Type B pancreatic cell (in vitro differentiated cells): ENCODE measurements at places on chromosomes 5 and 9.
A peak's percentile ranks its signal among the peaks of the same experiment; 100 is the strongest.

DNA sequence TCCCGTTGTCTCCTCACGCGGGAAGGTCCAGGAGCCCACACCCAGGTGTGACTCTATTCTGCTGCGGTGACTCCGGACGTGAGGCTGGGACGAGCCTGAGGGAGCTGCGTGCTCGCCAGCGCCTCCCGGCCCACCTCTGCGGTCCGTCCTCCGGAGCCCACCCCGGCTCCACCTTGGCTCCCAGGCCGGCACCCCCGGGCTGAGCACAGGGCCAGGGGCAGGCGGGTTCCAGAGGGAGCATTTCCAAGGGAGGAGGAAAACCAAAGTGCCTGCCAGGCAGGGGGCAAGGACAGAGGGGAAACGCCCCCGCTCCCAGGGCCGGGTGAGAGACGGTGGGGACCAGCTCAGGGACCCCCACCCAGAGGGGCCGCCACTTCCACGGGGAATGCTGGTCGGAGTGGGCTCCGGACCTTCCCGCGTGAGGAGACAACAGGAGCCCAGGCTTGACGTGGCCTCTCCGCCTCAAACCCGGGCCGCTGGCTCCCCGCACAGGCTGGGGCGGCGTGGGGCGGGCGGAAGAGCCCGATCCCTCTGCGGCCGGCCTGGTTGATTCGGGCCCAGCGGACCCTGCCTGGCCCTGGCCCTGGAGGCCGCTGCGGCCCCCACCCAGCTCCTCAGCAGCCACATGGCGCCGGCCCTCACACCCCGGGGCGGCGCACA, 26.0 kb downstream of the IRX4 start:
- no peak for DNase-seq

DNA sequence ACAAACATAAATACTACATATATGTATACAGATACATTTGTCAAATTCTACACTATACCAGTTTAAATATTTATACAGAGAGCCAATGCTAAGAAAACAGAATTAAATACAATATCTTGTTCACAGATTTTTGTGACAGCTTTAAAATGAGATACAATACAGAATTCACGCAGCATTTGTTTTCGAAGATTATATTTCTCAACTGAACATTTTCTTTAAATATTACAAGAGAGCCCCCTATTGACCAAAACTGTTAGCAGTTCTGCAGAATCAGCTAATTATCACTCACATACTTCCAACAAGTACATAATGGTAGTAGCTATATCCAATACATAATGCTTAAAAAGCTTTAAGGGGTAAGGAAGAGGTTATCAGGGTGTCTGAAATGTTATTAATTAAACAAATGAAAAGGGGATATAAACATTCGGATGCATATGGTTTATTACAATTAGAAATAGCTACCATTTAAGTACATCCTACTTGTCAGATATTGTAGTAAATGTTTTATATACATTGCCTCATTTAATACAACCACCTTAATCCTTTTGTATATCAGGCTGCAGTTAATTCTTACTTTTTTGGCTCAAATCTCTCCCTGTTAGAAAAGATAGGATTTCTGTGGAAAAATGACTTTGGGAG, 31.7 kb downstream of the ZDHHC21 start:
- DNase-seq = no peak

DNA sequence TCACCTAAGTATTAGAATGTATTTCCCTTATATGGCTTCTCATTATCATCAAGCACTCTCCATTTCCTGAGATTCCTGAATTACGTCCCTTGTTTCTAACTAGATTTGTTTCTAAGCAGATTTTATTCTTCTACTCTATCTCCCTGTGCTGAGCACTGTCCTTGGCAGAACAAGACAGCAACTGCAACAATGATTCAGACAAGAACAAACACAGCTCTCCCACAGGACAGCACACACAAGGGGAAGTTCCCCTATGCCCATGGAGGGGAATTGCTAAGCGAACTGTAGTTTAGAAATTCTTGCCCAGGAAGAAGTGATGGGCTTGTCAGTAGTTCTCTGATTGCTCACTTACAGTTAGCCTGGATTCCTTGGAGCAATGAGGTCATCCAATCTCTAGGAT, 759.9 kb downstream of the DTWD2 start:
- DNase-seq = no peak

DNA sequence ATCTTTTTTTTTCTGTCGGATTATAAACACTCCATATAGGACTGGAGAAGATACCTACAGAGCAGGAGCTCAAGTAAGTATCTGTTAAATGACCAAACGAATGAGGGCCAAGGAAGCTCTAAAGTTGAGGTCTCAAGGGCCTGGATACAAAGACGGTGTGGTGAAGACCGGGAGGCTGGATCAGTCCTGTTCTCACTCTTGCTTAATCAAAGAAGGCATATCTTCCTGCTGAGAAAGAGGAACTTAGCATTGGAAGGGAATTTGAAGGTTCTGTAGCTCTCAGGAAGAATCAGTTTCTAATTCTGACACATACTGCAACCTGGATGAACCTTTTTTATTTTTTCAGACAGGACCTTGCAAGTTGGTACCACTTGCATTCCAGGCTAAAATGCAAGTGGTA, 28.3 kb upstream of the PAX5 start:
- DNase-seq = no peak

DNA sequence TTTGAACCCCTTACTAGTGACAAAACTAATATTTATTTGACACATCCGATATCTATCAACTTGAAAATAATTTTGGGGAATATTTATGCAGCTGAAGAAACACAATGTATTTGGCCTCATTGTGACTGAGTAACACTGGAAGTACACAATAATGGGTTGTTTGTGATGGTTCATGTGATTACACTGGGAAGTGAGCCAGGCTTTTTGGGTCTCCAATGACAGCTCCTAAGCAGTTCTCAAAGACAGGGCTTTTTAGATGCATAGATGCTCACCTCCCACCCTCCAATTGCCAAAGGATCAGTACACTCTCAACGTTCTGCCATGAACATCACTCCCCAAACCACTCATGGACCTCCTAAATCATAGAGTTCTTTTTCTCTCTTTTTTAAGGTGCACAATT, 170.0 kb downstream of the SLC24A2 start:
- no peak for DNase-seq

GRCh38 chr9:14616188-14616982, 76.8 kb downstream of the ZDHHC21 start:
- DNase-seq = no peak

GRCh38 chr5:159095151-159095721, 4.5 kb downstream of the EBF1 start:
- DNase-seq = peak; percentile 68

GRCh38 chr9:38074441-38074961, 5.5 kb upstream of the SHB start:
- DNase-seq = no peak

GRCh38 chr5:81787474-81788242, 36.8 kb upstream of the SSBP2 start:
- no peak for DNase-seq

DNA sequence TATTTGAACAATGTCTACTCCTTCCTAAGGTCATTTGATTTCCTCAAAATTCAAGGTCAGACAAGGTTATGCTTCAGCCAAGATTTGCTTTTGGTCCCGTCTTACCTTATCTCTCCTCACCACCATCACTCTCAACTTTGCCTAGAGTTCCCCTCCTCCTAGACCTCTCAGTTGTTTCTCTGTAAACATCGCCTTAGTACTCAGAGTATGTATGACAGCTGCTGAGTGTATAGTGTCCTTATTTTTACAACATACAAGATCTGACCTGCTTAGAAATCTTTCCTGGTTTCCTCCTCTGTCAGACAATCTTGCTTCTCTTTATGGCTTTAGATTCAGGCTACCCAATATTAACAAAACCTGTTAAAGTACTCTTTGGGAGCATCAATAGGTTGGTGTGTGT, 50.0 kb upstream of the C6 start:
- DNase-seq = no peak

GRCh38 chr5:77292026-77292757, 81.7 kb downstream of the PDE8B start:
- DNase-seq = no peak

DNA sequence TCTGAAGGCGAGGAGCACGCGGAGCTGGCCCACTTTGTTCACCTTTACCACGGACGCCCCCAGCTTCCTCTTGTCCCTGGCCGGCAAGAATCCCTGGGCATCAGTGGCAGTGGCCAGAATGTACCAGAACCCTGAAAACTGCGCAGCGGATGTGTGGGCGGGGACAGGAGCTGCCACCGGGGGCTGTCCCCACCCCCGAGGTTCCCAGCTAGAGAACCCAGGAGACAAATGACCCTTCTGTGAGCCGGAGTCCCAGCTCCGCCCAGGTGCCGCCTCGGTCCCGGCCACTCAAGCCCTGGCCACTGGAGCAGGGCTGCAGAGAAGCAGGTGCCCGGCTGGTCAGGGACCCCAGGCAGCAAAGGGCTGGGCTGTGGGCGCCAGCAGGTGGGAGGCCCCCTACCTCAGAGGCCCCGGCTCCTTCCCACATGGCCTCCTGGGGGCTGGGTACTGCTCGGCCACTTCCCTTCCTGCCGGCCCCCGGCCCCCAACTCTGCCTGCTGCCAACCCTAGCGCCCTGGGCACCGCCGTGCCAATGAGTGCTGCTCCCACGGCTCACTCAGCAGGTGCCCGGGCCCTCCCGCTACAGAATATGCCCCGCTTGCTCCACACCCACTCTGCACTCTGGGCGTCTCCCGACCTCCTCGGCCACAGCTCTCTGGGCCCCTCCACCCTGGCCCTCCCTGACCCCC, 713 bp downstream of the LCN10 start:
- DNase-seq = no peak

DNA sequence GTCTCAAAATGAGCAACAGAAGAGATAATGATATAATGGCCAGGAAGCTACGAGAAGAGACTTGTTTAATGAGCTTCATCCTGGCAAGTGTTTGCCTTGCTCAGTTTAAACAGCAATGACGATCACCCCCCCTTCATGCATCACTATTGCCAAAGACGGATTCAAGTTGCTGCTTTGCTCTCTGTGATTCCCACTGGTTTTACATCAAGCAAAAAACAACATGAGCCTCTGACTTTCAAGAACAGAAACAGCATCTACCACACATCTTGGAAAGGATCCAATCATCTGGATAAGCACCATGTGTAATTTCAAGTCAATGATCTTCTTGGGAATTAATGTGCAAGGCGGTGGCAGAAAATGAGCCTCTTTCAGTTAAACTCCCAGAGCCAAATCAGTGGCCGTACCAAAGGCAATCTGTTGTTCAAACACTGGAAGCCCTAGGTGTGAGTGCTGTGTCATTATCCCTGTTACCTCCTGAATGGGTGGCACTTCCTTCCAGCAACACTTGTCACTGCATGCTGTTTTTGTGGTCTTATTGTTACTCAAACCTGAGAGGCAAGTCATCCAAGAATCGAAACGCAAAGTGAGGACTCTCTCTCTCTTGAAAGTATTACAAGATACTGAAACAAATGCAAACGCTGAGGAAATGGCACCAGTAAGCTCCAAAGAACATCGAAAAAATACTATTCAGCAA, 72.8 kb downstream of the MED27 start:
- no peak for DNase-seq

DNA sequence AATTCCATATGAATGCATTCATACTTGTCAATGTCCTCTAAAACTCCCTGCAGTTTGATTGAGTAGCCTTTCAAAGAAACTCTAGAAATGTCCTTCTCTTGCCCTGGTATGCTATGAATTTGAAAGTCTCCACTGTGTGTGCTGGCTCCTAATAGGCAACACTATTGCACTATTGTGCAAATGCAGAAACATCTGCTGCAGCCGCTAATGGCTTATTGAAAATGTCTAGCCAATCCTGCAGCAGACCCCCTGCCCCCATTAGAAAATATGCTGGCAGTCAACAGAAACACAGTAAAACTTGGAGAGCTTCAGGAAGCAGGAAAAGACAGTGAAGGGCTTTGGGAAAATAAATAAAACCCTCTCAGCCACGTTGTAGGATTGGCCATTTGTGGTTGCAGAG, 87.3 kb upstream of the GRAMD2B start:
- DNase-seq = no peak

GRCh38 chr9:28190981-28191380, 617.7 kb upstream of the C9orf72 start:
- no peak for DNase-seq

GRCh38 chr5:72599519-72600370, 92.5 kb upstream of the ZNF366 start:
- DNase-seq = no peak

- no peak for DNase-seq
Observed at GRCh38 chr9:38756702-38757101, 36.8 kb upstream of the FAM240B start.

DNA sequence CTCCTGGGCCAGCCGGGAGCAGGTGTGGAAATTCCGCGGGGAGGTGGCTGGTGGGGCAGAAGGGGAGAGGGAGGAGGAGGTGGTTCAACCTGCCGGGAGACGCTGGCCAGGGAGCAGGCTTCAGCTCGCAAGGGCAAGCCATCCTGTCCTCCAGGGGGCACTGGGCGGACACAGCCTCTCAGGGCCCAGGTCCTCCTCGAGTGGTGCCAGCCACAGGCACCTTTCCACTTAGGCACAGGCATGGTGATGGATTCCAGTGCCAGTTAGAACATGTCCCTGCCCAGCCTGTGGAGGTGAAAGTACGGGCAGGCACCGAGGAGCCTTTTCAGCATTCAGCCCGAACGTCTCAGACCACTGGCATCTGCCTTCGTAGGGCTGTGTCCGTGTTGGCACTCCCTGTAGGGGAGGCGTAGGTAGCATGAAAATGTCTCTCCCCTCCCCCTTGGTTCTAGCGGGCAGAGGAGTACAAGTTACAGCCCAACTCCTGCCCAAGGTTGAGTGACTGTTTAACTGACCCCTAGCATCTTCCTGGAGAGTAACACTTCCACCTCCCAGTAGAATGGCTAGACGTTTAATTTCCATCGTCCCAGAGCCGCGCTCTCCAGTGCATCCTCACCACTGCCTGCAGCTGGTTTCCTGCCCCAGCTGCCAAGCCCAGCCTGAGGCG, 48.9 kb downstream of the DAB2IP start:
- DNase-seq = no peak

DNA sequence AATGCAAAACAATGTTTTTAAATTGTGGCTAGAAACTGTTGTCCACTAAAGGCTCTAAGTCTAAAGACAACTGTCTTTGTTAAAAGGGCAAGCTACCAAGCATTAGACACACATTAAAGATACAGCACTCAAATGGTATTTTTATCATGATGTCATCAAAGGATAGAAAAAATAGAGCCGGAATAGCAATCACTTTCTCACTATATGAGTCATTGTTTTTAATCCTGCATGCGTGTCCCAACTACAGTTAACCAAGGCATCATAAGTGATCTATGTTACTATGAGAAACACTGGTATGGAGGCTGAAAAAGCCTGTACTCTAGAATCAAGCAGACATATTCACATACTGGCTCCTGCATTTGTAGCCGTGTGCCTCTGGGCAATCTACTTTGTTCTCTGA, 1.9 kb upstream of the PJA2 start:
- no peak for DNase-seq

- DNase-seq = no peak
Observed at GRCh38 chr9:120109242-120109641, 470.7 kb downstream of the CDK5RAP2 start.

GRCh38 chr9:120723565-120723964, 9.3 kb upstream of the MEGF9 start:
- DNase-seq = no peak

DNA sequence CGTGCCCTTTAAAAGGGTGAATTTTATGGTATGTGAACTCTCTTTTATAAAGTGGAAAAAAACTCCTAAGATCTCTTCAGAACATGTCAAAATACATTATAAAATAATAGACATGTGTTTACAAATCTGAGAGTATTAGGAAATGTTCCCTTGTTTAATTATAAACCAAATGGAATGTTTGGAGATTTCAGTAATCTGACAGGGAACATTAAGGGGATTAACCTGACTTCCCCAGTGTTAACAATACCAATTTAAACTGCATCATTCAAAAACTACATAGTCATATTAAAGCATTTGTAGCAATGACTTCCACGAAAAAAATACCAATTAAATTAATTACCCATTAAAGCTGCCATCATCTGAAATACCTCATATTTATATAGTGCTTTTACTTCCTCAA, 1.6 kb upstream of the OCLN start:
- DNase-seq = no peak
